Fibroblast of lung (primary cell): ENCODE measurements at places on chromosomes 16 and 17.

DNA sequence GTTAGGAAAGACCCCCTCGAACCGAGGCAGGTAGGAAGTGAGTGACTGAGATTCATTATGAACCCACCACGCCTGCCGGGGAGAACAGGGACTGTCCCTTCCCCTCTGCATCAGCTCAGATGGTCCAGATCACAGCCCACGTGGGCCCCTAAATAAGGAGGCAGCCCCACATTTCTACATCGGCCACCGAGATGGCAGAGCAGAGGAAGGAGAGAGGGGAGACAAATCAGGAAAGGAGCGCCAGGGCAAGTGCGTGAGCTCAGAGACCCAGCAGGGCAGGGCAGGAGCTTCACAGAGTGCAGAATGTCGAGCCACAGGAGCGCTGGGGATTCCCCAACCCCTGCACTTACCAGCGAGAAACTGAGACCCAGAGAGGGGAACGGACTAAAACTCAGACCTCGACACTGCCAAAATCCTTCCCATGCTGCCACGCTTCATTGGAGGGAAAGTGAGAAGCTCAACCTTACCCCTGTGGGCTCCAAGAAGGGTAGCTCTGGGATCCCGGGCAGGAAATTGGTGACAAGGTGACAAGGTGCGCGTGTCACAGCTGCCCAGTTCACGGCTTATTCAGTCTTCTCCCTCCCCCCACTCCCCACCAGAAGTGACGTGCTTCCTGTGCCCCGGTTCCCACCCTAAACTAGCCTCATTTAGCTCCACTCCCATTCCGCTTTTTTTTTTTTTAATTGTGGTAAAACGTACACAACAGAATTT lies at the start of gene ICAM2:
TSS of gene ICAM2 (minus strand) at position 578 of the 711 bp plus-strand sequence. CDS start 13,942 bp downstream, outside the sequence.
- H3K27ac ChIP-seq = no peak within 1 kb of the TSS
- no peak within 1 kb of the TSS for H3K4me3 ChIP-seq
- H3K27me3 ChIP-seq = no peaks in the 10 kb centered on the region
- no peaks in the 10 kb centered on the region for H3K36me3 ChIP-seq

DNA sequence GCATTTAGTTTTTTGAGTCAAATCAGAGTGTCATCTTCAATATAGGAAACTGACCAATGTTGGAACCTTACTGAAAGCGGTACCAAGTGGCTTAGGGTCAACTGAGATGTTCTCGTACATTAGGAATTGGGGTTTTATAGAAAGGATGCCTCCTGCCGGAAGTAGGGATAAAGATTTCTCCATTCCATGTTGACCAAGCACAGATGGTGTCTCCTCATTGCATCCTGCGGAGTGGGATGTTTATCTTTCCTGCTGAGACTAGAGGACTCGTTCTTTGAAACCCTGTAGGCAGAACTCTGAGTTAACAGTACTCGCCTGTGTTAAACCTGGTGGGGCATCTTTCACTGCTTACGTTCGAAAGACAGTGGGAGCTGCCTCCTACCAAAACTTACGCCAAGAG lies 1.4 kb downstream of the SHISA6 start:
- DNase-seq = no peak
- H3K27ac ChIP-seq = no peak overlapping the region
- no peaks in the 10 kb centered on the region for H3K4me1 ChIP-seq

DNA sequence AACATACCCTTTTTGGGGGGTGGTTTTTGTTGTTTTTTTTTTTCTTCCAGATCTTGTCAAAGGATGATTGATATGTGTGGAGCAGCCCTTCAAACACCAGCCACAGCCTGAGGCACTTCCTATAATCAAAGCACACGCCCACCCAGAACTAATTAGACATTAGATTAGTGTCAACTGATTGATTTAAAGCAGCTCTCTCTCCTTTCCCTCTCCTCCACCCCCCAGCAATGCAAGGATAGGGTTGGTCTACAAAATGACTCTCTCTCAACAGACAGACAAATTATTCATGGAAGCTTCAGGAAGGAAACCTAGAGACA lies 250.3 kb upstream of the SOX9 start:
- H3K27me3 ChIP-seq = no peaks in the 10 kb centered on the region
- DNase-seq = no peak
- no peak overlapping the region for H3K4me3 ChIP-seq
- no peaks in the 10 kb centered on the region for H3K36me3 ChIP-seq
- H3K27ac ChIP-seq = no peak overlapping the region

DNA sequence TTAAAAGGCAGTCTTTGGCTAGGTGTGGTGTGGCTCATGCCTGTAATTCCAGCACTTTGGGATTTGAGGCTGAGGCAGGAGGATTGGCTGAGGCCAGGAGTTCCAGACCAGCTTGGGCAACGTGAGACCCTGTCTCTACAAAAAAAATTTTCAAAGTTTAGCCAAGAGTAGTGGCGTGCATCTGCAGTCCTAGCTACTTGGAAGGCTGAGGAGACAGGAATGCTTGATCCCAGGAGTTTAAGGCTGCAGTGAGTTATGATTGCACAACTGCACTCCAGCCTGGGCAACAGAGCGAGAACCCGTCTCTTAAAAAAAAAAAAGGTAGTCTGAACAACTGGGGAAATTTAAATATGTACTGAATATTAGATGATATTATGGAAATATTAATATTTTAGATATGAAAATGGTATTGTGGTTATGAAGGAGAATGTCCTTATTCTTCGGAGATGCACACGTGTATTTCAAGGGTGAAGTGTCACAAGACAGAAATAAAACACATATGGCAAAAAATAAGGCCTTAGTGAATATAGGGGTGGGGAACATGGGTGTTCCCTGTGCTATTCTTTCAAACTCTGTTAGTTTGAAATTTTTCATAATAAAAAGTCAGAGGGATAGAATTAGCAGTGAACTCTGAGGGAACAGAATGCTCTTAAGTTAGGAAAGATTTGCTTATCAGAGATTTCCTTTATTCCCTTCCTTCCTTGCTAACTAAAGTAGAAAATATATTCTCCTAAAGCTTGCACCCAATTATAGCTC lies 144.7 kb downstream of the CDK5R1 start:
- no peak for DNase-seq
- no peak overlapping the region for H3K4me3 ChIP-seq
- H3K36me3 ChIP-seq = no peaks in the 10 kb centered on the region
- H3K27me3 ChIP-seq = no peaks in the 10 kb centered on the region

DNA sequence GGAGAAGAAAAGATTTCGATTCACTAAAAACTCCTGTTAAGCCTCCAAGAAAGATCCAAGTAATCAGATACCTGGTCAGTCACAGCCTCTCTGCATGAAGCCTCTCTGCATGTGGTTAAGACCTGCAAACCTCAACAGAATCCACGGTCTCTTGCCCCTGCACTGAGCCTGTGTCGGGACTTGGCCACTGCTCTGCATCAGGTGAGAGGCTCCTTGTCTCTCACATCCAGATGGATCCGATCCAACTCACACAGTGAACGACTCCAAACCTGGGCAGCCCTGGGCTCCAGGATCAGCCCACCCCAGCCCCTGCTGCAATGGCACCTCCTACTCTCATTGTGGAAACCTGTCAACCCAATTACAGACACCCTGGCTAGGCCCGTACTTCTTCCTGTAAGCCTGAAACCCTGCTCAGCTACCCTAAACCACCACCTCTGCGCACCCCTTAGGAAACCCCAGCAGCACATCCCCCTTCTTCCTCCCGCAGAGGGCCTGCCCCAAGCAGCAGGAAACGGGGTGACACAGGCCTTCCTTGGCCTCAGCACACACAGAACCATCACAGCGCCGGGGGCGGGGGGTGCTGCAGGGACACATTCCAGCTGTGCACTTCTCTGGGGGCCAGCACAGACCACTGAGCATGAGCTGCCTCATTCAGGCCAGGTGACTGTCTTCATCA lies 129.5 kb downstream of the ANKRD11 start:
- no peaks in the 10 kb centered on the region for H3K27me3 ChIP-seq
- peaks cover 5% of the 10 kb centered on the region for H3K36me3 ChIP-seq
- no peak overlapping the region for H3K27ac ChIP-seq
- DNase-seq = no peak
- H3K4me3 ChIP-seq = no peak overlapping the region
- H3K4me1 ChIP-seq = peaks cover 21% of the 10 kb centered on the region

DNA sequence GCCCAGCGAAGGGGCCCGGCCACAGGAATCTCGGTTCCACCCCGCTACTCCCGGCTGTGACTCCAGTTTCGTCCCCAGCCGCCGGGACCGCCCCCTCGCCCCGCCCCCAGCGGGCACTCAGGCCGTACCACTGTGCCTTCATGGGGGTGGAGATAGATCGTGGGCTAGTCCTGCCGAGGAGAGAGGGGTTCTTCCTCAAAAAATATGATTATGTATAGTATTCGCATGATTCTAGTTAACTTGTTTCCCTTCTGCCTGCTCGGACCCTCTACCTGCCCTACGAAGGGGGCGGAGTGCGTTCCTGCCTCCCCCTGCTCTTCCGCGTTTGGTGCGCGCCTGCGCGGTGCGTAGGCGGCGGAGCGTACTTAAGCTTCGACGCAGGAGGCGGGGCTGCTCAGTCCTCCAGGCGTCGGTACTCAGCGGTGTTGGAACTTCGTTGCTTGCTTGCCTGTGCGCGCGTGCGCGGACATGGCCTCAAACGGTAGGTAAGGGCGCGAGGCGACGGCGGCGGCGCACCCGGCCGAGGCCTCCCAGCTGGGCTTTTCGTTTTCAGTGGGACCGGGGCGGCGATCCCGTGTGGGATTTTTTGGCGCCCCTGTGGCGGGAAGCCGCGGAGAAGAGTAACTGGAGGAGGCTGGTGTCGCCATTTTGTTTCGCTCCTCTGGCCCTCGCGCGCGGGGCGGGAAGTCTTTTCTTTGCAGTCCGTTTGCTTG lies at the start of gene FUS:
TSS of gene FUS (plus strand) at position 393 of the 713 bp plus-strand sequence. CDS start at position 469, 76 bp downstream.
- peak; percentile 91 for DNase-seq
- peak within 1 kb of the TSS; percentile 99 for H3K27ac ChIP-seq
- H3K4me1 ChIP-seq = peaks cover 7% of the 10 kb centered on the region
- peaks cover 13% of the 10 kb centered on the region for H3K36me3 ChIP-seq

DNA sequence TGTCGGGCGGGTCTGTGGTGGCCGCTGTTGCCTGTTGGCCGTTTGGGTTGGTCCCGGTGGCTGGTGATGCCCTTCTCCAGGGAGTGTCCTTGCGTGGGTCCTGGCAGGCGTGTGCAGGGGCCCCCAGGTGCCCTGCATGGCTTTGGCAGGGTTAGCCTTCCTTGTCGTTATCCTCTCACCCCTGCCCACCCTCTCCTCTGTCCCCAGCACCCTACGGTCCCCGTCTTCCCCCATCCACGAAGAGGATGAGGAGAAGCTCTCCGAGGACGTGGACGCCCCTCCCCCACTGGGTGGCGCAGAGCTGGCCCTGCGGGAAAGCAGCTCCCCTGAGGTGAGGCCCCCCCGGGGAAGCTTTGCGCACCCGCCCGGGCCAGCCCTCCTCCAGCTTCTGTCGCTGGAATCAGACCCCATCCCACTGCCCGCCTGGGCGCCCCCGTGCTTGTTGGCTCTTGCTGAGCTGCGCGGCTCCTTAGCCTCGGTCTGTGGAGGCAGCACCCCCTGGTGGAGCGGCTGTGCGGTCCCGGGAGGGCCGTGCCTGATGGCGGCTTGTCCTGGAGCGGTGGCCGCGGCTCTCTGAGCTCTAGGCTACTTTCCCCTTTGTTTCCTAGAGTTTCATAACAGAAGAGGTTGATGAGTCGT lies 10.6 kb upstream of the NUDT16L1 start:
- peaks cover 24% of the 10 kb centered on the region for H3K36me3 ChIP-seq
- no peak overlapping the region for H3K27ac ChIP-seq
- no peak overlapping the region for H3K4me3 ChIP-seq
- H3K4me1 ChIP-seq = no peaks in the 10 kb centered on the region
